T-helper 17 cell (primary cell): ENCODE measurements at places on chromosomes 5 and 9.

GRCh38 chr5:98365126-98365525 is 408.3 kb upstream of the RGMB start:
- no peak for DNase-seq

DNA sequence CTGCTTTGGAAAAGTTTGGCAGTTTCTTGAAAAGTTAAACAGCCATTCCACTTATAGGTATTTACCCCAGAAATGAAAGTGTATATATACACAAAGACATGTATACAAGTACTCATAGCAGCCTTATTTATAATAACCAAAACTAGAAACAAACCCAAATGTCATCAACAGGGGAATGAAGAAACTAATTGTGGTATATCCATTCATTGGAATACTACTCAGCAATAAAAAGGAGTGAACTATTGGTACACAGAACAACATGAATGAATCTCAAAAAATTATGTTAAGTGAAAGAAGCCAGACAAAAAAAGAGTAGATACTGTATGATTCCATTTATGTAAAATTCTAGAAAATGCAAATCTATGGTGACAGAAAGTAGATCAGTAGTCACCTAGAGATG is 2.7 kb downstream of the MORN5 start:
- DNase-seq: no peak

- DNase-seq: no peak
Observed at GRCh38 chr9:15158064-15158463, 149.0 kb downstream of the TTC39B start.

- no peak for DNase-seq
Observed at GRCh38 chr5:7679663-7680062, 171.3 kb downstream of the CFAP90 start.

DNA sequence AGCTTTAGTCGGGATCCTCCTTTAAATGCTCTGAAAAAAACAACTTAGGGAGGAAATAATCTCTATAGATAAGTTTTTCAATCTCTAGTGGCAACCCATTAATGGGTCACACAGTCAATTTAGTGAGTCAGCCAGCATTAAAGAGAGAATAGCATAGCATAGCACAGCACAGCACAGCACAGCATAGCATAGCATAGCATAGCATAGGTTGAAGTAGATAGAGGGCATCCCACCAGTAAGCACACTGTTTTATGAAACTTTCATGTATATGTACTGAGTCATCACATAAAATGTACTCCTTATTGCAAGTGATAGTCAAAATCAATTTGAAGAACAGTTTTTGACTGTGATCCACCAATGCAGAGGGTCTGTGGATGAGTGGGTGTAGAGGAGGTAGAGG is 522.9 kb downstream of the CCDC171 start:
- DNase-seq: no peak

- no peak for DNase-seq
Observed at GRCh38 chr5:149164731-149165130, 23.4 kb downstream of the ABLIM3 start.

DNA sequence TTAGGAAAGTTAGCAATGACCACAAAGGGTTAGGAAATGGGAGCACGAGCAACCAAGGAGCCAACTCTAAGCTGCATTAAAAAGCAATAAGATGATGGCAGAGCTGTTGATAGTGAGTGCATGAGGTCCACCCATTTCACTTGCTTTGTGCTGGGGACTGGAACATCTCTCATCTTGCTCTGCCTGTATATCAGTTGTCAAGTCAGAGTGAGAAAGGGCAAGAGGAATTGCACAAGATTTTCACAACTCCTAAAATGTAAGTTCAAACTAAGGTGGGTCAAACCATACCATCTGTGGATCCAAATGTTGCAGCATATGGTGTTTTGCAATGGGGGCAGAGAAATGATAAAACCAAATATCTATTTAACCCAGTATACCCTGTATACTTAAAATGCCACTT is 2.8 kb upstream of the ESM1 start:
- no peak for DNase-seq

GRCh38 chr9:34374339-34374738 is 2.4 kb downstream of the MYORG start:
- no peak for DNase-seq

GRCh38 chr5:90866915-90867731 is 308.5 kb downstream of the ADGRV1 start:
- no peak for DNase-seq

DNA sequence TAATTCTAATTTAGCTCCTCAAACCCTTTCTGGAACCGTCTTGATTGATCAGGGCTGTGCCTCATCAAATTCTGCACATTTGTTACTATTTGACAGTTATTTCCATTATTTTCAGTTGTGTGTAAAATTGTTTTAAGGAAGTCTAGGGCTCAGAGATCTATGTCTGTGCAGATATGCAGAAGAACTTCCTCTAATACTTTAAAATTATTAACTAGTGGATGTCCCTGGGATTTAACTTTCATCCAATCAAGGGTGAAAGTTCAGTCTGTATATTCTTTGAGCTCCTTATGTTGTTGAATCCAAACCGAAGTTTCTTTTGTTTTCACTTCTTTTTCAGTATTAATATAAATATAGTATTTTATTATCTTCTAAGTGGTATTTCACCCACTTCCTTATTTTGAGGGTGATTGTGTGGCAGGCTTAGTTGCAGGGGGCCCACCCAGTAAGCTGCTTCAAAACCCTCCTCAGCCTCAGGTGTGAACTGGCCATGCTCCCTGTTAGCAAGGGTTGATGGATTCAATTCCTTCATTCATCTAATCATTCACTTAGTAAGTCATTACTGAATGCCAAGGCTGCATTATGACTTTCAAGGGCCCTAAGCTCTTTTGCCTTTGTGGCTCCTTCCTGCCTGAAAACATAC is 2.1 kb upstream of the CAMLG start:
- DNase-seq: no peak

- no peak for DNase-seq
Observed at GRCh38 chr5:101977729-101978345, 318.2 kb downstream of the SLCO4C1 start.

- DNase-seq: no peak
Observed at GRCh38 chr9:111068771-111069170, 30.5 kb upstream of the LPAR1 start.

DNA sequence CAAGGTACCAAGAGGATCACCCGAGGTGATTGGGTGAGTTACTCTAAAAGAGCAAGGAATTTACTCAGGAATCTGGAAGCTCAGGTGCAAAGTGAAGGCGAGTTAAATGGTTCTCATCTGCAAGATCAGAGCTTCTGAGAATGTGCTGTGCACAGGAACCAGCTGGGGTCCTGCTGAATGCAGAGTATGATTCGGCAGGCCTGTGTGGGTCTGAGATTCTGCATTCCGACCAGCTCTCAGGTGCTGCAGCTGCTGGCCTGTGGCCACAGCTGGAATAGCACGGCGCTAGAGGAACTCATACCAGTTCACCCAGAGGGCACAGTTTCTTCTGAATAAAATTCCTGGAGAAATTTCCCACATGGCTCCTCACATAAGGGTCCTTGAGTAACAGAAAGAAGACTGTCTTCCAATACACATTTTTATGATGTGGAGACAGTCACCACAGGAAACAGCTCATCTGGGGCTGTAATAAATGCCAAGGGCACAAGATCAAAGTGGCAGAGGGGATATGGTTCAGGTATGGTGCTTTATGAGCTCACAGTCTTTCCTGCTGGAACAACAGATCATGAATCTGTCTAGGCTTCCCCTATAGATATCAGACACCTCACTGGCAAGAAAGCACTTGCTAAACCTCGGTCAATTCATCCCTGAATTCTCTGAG is 83.9 kb downstream of the PTPN3 start:
- DNase-seq: no peak

DNA sequence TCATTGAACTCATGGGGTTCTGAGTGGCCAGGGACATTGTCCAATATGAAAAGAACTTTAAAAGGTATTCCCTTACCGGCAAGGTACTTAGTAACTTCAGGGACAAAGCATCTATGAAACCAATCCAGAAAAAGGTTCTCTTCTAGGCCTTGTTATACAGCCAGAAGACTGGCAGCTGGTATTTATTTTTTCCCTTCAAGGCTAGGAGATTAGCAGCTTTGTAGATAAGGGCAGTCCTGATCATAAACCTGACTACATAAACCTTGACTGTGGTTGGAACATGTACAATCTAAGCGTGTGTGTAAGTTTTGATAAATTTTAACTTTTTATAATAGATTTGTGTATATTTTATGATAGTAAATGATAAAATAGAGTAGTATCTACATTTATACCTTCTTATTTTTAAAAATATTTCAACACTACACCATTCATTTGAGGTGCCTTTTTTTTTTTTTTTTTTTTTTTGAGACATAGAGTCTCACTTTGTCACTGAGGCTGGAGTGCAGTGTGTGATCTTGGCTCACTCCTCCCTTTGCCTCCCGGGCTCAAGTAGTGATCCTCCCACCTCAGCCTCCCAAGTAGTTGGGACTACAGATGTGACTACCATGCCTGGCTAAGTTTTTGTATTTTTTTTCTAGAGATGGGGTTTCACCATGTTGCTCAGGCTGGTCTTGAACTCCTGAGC is 24.5 kb downstream of the RANBP17 start:
- DNase-seq: no peak

GRCh38 chr5:177405805-177406204 is 3.6 kb downstream of the F12 start:
- no peak for DNase-seq

DNA sequence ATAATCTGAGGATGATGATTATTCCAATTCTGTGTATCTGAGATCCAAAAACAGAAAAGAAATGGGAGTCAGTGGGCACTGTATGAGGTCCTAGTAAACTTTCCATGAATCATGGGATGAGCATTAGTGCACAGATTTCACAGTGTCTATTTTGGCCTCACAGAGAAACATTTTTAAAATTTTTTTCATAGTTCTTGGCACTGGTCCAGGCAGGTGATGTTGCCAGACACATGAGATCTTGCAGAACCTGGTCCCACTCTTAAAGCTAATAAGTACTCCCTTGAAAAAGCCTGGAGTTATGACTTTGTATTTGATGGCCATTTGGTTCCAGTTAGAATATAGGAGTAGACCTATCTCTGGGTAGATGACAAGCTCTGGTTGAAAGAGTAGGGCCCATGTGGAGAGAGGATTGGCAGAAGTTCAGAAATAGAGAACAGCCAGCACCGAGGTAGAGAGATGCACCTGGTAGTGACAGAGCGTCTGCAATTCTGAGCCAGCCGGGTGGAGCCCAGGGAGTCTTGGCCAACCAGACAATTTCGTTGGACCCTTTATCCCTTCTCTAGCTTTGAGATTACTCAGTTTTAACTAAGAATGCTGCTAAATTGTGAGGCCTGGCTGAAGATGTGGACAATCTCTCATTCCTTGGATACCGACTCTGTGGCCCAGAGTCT is 6.3 kb upstream of the TNFSF15 start:
- no peak for DNase-seq

GRCh38 chr9:131651160-131651559 is 88.7 kb downstream of the RAPGEF1 start:
- DNase-seq: no peak

- DNase-seq: no peak
Observed at GRCh38 chr5:150313501-150313900, 10.8 kb upstream of the ARSI start.

DNA sequence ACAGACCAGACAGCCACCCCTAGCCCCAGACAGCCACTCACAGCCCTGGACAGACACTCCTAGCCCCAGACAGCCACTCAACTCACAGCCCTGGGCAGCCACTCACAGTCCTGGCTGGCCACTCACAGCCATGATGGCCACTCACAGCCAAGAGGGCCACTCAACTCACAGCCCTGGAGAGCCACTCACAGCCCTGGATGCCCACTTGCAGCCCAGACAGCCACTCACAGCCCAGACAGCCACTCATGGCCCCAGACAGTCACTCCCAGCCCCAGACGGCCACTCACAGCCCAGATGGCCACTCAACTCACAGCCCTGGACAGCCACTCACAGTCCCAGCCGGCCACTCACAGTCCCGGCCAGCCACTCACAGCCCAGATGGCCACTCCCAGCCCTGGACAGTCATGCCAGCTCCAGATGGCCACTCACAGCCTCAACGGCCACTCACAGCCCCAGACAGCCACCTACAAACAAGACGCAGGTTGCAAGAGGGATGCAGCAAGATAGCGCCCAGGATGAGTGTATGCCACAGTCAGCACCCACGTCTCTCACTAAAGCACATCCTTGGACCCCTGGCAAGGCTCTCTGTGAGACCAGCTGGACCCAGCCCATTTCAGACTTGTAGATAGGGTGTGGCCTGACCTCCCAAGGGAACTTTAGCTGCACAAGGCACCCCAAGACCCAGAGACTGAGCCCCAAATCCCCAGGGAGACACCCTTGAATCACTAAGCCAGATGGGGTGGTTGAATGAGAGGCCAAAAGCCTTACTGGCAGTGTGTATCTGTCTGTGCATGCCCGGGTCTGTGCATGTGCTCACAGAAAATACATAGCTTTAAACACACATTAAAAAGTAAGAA is 22.4 kb downstream of the ZDHHC11B start:
- DNase-seq: no peak

DNA sequence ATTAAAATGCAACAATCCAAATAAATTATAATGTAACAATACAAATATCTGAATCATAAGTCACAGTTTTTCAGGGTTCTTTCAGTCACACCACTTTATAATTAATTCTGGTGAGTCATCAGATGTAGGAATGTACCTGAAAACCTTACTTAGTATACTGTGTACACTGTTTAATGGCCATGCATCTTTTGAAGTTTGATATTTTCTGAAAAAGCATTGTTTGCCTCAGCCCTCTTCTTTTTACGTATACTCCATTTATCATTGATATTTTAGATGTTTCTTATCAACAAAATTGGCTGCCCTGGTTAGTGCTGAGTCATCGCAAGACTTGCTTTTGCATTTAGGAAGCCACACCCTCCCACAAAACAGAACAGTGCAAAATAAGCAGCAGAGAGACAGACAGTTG is 218.6 kb downstream of the PJA2 start:
- DNase-seq: no peak

DNA sequence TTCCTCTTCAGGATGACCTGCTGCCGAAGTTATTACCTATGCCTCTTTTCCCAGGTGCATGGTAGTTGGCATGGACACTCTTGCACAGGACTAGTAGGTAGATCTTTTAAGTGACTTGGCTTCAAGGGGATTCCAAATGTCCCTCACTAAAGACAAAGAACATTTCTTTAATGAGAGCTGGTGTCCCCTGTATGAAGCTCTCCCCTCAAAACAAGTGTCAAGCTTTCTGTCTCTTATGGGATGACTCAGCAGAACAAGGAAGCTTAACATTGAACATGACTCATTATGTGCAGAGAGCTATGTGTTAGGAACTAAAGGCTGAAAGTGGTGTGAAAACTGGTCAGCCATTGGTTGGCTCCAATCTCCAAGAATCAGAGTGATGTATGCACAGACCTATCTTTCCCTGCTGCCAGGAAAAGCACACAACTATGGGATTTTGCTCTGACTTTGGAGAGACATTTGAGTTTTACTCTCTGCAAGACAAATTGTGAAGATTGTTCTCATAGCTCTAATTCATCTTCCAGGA is 120.5 kb downstream of the PRDM6 start:
- no peak for DNase-seq

DNA sequence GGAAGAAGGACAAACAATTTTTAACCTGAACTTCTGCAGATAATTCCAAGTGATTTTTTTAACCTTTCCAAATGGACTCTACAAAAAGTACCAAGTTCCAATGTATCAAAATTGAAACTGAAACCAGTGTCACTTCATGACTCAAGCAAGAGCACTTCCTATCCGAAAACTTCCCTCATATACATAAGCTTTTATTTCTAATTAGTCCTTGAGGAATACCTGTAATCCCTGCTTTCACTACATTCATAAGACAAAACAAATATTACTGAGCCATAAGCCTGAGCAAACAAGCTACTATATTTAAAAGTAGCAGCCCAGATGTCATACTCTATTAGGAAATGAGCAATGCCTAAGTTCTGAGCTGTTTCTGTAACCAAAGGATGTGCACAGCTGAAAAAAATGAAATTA is 224.4 kb downstream of the EBF1 start:
- DNase-seq: no peak
